ENCODE measurements at places on chromosomes 12 and 14. TPM values are rescaled to one million over a fixed set of nuclear protein-coding genes. Genes with fewer than 3 reads are reported as not detected.

GRCh38 chr12:64625243-64626077 is 15.2 kb downstream of the RASSF3 start:
- DNase-seq = peak; percentile 58

DNA sequence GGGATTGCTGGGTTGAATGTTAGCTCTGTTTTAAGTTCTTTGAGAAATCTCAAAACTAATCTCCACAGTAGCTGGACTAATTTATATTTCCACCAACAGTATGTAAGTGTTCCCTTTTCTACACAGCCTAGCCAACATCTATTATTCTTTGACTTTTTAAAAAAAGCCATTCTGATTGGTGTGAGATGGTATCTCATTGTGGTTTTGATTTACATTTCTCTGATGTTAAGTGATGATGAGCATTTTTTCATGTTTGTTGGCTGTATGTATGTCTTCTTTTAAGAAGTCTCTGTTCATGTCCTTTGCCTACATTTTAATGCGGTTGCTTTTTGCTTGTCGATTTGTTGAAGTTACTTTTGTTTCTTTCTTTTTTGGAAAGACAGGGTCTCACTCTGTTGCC is 301.1 kb upstream of the OR4E1 start:
- no peak for DNase-seq

GRCh38 chr14:24056800-24057184 is 5.0 kb downstream of the CARMIL3 start:
- DNase-seq = no peak

DNA sequence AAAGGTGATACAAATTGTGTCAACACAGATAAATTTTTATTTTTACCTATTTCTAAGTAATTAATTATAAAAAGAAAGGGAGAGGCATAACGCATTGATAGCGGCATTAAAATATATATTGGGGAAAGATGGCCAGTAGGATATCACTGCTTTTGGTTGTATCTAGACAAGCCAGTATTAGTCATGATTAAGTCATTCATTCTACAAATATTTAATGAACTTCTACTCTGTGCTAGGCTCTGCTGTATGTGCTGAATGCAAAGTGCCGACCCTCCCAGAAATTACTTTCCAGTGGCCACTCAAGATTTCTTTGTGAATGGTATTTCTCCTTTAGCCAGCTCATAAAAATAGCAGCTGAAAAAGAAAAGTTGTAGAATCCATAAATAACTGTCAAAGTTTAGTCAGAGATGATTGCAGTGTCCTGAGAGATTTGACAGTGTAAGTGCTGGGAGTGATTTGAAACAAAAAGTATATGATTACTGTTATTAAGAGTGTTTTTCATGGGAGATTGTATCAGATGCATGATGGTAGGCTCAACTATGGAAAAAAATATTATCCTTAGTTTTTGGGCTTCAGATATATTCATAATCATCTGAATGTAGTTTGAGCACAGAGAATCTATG is 133.2 kb downstream of the MGAT4C start:
- no peak for DNase-seq

The TMEM121 gene
- total RNA-seq = 10.2 TPM

DNA sequence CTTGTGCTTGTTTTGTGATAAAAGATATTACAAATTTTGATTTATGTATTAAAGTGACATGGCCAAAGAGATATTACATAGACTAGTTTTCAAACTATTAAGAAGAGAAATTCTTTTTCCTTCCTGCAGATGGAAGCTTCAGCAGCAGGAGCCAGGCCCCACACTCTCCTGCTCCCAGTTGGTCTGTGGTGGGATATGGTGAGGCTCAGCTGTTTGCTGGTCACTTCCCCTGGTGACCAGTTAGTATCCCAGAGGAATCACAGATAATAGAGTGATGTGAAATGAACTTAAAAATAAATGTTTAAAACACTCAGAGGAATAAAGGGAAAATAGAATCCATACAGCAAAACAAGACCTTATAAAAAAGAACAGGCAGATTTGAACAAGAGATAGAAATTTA is 154.7 kb downstream of the KTN1 start:
- no peak for DNase-seq

DNA sequence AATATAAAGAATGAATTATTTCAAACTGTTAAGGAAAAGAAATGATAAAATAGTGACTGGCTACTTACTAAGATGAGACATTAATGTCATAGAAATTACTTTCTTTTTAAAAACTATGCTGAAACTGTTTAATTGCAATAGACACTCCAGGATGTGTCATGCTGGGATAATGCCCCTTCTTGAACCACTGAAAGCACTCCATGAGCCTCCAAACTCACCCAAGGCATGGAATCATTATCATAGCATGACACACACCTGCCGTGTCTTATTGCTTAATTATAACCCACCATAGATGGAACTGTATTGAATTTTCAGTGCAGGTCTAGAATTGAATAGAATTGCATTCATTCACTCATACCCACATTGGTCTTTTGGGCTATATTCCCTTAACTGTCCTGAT is 4.3 kb downstream of the MBIP start:
- peak; percentile 20 for DNase-seq

DNA sequence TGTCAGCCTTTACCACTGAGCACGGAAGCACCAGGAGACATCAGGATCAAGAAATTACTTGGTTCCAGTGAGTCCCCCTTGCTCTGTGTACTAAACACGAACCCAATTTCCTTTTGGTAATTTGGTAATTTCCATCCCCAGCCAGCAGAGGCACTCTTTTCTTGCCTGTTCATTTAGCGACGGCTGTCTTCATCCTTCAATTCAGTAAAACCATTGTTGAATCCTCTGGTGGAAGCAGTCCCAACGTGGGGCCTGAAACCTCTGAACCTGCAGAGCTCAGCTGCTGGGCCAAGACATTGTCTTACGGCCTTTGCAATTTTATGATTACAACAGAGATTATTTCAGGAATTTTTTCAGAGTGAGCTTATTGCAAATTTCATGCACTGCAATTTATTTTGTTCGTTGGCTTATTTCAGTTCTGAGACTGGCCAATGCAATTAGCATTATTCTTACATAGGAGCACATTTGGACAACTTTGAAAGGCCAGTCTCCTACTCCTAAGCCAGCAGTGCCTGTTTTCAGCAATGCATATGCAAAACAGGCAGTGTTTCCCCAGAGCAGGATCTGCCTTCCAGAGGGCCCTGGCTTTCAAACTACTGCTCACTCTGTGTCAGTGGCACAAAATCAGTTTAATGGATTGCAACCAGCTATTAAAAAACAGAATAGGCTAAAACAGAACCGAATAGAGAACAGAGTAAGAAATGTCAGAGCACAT is 372.9 kb upstream of the TMEM132C start:
- no peak for DNase-seq

The PPP4R4 gene
- 17.0 TPM for total RNA-seq

- DNase-seq = no peak
These were observed 132.1 kb upstream of the RTL1 start for GRCh38 chr14:101035466-101036225.

DNA sequence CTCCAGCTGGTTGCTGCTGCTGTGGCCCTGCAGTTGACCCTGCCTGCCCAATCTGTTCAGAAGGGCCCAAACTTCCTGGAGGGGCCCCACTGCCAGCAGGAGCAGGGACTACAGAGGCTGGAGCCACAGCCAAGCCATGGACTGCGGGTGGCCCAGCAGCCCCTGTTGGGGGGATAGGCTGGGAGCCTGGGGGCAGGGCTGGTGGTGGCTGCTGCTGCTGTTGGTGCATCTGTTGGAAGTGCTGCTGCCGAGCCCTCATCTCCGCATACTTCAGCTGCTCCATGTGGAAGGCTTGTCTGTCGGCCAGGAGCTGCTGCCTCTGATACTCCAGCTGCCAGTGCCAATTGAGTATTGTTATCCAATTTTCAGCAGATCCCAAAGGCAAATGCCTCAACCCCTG is 7.2 kb downstream of the MYL6 start:
- DNase-seq = no peak

GRCh38 chr14:91350813-91351511 is 66.7 kb downstream of the CCDC88C start:
- peak; percentile 86 for DNase-seq

DNA sequence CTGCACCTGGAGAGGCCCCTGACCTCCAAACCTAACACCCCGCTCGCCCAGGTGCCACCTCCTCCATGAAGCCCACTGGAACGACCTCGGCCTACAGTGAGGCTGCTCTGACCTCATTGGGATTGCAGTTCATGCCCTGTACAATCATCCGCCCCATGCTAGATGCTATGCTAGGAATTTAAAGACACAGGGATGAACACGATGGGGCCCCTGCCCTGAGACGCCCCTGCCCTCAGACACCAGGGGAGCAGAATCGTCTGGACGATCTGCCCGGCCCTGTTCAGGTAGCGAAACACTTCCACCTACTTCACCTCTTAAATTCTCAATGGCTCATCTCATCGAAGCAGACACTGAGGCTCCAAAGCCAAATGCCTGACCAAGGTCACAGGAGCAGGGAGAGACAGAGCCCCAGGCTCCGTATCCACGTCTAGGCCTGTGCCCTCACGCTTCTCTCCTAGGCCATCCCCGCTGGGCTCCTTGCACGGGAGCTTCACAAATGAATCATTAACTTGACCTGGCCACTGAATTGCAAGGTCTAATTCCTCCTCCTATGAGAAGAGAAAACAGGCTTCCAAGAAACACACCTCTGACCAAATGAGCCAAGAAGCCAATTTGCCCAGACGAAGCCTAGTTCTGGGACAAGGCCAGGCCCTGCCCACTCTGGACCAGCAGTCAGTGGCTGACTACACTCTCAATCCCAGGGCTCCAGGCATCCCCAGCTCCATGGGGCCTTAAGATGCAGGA is 35.2 kb downstream of the SCARB1 start:
- no peak for DNase-seq
